ENCODE measurements at places on chromosomes 16 and 17. TPM values are rescaled to one million over a fixed set of nuclear protein-coding genes. Genes with fewer than 3 reads are reported as not detected.

Gene SP2
- total RNA-seq = 10.9 TPM

Gene B9D1
- 6.3 TPM for total RNA-seq

Gene HSPB9
- total RNA-seq = not detected

Gene SULT1A2
- not detected for total RNA-seq

Gene TLK2
- 45.2 TPM for total RNA-seq

Gene HLF
- 10.2 TPM for total RNA-seq

Gene CCL7
- not detected for total RNA-seq

Gene TNFSF12
- total RNA-seq = 54.6 TPM

Gene RPS2
- total RNA-seq = 834 TPM

Gene USP6
- 2.0 TPM for total RNA-seq

Gene TMEM238L
- total RNA-seq = not detected

GRCh38 chr17:30021708-30022317 is 80.4 kb downstream of the EFCAB5 start:
- no peak for DNase-seq

DNA sequence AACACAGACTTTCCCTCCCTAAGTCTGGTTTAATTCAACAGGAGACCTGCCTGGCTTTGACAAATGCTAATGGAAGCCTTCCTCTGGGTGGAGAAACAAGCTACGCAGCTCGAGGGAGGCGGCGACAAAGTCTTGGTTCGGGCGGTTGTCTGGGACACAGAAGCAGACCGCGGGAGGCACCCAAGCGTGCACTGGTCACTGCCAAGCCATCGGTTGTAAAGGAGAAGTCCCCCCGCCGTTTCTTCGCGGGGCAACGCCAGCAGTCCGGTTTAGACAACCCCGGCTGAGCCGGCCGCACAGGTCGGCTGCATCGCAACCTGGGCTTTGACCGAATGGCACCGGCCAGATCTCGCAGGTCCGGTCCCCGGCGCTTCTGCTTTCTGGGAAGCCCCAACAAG is 586 bp downstream of the GLYR1 start:
- DNase-seq = no peak

DNA sequence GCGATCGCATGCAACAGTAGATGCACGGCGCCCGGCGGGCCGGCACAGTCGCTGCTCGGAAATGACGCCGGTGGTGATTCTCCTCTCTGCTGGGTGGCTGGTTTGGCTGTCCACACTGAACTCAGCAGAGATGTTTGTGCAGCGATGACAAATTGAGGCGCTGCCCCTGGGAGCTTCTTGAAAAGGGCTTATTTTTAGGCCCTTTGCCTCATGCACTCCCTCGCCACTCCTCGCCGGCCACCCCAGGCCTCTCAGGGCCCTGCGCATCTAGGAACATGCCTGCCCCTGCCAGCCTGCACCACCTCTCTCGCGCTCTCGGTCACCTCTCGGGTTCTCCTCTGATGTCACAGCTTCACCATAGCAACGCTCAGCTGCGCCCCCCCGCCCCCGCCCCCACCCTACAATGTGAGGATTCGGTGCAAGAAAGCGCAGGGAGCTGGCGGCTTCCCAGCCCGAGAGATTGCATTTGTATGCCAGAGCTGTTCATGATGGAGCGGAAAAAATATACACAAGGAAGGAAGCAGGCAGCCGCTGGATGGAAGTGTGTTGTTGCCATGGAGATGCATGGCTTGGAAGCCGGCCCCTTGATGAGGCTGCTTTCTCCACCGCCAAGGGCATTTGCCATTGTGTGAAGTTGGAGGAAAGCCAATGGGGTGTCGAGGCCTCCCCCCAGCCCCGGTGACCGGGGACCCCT is 81.3 kb upstream of the PLCG2 start:
- no peak for DNase-seq

DNA sequence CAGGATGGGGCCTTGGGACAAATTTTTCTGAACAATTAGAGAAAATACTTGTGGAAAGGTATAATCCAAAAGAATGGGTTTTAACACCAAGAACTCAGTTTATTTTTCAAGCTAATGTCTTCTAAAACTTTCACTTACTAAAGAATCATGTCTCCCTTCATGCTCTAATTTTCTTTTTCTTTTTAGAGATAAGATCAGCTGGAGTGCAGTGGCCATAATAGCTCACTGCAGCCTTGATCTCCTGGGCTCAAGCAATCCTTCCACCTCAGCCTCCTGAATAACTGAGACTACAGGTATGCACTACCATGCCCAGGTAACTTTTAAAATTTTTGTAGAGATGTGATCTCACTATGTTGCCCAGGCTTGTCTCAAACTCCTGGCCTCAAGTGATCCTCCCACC is 5.5 kb downstream of the OR4D1 start:
- no peak for DNase-seq

DNA sequence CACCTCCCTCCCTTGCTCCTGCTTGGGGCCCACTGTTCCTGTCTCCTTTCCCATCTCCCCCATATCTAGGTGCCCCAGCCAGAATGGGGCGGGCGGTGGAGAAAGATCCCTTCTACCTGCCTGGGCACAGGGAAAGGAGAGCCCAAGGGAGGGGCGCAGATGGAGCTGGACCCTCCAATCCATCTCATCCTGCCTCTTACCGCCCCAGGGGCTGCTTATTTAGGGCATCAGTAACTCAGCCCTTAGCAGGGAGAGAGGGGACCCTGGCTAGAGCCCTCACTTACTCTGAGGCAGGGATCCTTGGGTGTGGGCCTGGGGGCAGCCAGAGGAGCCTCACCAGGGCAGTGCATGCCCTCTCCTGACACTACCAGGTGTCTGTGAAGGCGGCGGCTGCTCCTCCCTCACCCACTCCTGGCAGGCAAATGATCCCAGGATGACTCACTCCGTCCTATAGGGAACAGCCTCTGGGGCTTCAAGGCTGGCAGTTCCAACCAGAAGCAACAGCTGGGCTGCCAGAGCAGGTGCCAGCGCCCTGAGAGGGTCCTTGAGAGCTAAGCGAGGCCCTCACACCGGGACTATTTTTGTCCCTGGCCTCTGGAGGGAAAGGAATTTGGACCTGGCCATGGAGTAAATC is 16.3 kb upstream of the BCAR1 start:
- no peak for DNase-seq

- no peak for DNase-seq
Measured at GRCh38 chr17:80666867-80667266, 122.2 kb downstream of the RPTOR start.

DNA sequence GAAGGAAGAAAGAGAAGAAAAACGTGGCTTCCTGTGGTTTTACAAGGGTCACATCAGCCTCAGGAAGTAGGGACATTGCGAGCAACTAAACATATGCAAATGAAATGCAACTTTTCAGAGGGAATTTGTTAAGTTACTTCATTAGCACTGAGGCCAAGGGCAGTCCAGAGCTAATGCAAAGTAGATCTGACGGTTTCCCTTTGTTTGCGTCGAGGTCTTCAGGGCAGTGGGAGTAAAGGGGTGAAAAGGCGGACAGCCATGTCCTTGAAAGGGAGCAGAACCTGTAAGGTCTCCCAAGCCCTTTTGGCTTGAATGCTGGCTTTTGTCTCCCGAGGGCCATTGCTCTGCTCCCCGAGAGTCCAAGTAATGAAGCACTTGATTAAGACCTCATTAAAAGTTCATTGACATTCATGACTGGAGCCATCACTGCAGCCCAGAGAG is 85.0 kb downstream of the PMP22 start:
- DNase-seq = no peak

DNA sequence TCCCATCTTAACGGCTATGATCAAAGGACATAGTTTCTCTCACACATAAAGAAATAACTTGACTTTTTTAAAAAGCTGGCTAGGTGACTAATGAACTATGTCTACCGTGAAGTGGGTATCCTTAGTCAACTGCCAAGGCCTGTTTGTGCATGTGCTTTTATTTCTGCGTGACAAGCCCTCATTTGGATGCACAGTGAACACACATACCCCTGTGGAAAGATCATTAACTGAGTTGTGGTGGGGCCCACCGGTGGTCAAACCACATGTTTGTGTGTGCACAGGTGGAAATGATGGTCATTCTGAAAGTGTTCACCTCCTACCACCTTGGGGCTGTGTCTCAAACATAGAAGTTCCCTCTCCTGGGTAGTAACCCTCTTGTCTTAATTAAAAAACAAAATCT is 256.1 kb upstream of the SALL1 start:
- no peak for DNase-seq

DNA sequence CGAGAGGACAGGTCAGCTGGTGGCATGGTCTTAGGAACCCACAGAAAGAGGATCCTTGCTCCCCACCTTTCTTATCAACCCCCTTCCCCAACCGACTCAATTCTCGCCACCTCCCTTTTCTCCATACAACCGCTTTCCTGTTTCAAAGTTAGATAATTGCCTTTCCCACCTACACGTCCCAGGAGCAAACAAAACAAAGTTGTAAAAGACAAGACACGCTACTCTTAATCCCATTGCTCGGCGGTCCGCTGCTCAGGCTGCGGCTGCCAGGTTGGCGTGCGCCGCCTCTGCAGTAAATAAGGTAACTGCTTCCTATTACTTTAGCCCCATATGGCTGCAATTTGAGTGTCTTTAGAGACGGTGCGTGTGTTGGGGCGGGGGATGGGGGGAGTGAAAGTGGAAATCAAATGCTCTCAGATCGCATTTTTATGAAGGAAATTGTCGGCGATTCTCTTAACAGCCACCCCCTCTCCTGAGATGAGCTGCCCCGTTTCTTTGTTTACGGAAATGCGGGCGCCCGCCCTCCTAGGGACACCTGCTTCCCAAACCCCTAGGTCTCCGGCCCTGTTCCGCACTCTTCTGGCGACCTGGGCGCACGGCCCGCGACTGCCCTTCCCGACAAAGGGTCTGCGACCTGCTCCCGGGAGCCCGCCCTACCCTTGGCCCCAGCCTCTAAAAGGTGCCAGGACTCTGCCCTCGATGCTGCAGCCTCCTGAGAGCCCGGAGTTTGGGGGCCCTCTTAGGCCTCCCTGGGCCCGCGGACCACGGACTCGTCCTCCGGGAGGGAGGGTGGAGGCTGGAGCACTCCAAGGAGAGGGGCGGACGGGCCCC is 3.7 kb upstream of the CBX8 start:
- DNase-seq = no peak

DNA sequence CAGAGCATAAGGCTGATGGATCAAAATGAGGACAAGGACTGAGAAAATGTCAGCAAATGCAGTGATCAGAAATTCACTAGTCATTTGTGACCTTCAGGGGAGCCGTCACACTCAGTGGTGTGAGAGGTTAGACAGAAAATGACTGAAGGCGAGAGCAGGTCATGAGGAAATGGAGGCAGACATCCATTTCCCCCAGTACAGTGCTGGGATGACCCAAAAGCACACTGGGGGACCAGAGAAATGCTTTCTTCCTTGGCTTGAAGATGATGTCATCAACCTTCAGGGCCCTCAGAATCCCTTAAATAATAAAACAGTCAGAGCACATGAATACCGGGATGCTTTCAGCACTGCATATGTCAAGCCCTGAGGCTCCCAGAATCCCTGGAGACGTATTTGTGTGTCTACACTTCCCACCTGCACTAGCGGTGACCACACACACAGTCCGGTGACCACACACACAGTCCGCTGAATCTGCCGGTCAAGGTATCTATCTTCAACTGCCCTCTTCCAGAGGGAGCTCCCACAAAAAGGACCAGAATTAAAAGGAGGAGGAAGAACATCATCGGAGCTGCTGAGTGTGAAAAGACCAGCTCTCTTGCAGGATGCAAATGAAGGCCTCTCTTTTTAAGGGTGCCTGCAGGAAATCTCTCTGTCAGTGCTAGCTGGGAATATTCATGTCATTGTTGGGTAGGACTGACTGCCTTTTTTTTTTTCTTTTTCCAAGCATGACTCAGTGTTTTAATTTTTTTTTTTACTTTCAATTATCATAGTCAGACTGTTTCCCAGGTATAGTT is 8.2 kb downstream of the UBE2O start:
- no peak for DNase-seq

All from thoracic aorta (tissue), 2 donors.